HFFc6 (cell line): ENCODE measurements at places on chromosomes 3 and 15. TPM values are rescaled to one million over a fixed set of nuclear protein-coding genes. Genes with fewer than 3 reads are reported as not detected.

The ACTC1 gene
- 4.6 to 28.5 TPM (median 9.6 TPM) in 3 replicates for total RNA-seq

The FBXW12 gene
- not detected in 3 replicates for total RNA-seq

The TF gene
- total RNA-seq = 0.03 TPM in 1 of 2 replicates, not detected in the other

The ROBO2 gene
- total RNA-seq = 0.05 to 0.36 TPM (median 0.27 TPM) in 3 replicates

The GRM2 gene
- not detected in 2 replicates for total RNA-seq

The POLQ gene
- total RNA-seq = 3.9 to 7.9 TPM (median 6.9 TPM) in 3 replicates

The BSN gene
- total RNA-seq = 0.05 to 0.10 TPM (median 0.06 TPM) in 3 replicates

The CLRN1 gene
- not detected in 3 replicates for total RNA-seq
